ENCODE measurements at places on chromosomes 11 and 22.

DNA sequence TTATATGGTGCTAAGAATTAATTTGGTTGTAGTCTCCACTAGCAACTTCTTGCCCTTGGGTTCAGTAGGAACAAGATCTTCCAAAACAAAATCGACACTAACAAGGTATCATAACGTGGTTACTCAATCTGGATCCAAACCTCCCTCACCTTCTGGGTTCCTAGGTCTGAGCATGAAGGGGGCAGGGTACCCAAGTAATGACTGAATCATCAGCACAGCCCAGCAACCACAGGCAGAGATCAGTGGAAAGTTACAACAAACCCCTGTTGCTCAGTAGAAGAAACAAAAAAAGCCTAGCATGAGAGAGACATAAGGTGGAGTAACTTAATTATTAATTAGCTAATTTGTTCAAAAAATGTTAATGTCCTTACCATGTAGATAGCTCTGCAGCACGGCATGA is 221.4 kb downstream of the BLID start:
- DNase-seq: no peak

- DNase-seq: no peak
These were observed 42.2 kb downstream of the FLI1 start for GRCh38 chr11:128735935-128736605.

DNA sequence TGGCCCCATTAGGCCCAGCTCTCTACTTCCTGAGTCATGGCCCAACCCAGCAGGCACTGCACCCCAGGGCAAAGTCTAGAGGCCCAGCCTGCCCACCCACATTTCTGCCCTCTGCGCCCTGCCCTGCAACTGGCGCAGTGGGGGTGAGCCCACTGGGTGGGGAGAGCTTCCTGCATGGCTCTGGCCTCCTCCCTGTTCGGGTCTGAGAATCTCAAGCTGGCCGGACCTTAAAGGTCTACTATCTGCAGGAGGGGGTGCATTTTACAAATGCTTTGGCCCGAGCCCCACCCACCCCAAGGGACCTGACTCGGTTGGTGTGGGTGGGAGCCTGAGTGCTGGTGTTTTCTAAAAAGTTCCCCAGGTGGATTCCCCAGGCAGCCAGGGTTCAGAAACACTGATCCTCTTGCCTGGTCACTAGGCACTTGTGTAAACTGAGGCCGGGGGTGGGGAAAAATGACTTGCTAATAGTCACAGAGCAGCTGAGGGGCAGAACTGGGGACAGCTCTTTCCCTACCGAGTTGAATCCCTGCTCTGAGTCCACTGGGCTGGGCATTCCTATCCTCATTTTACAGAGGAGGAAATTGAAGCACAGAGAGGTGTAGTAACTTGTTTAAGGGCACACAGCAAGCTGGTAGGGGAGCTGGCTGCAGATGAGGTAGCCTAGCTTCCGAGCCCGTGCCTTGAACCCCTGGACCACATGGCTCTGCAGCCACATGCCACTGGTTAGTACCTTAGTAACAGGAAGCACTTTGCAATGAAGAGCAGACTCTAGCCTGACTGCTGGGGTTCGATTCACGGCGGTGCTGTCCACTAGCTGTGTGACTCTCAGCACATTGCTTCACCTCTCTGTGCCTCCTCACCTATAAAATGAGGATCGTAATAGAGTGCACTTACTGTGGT is 36.3 kb downstream of the CD82 start:
- no peak for DNase-seq

- no peak for DNase-seq
These were observed 14.2 kb upstream of the GNB1L start for GRCh38 chr22:19868773-19869471.

DNA sequence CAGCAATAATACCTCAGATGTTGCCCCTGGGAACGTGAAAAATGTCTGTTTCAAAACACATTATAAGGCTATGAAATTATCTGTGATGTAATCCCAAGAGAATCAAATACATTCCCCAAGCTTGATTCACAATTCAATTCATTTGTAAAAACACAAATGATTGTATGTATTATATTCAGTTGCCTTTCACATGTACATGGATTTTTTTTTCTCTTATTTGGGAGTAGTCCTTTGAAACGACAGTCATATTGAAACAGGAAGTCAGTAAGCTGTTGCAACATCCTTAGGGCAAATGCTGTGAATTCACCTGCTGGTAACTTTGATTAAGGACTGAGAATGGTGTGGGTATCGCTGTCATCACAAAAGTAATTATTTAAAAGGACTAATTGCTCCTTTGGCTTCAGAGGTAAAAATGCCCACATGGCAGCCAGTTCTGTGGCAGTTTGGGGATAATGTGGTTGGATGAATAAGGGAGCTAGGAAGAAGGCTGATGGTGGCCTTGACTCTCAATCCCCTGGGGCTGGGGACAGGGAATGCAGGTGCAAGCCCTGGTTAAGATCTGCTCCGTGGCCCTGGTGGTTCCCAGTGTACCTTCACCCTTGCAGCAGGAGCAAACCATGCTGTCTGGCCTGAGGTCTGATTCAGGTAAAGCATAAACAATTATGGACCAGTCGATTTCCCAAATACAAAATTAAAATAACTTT is 13.2 kb downstream of the EHF start:
- DNase-seq: peak; percentile 34

- DNase-seq: no peak
These were observed 60.0 kb downstream of the LIF start for GRCh38 chr22:30186510-30186909.

- DNase-seq: no peak
These were observed 301.8 kb downstream of the NTM start for GRCh38 chr11:131672191-131672590.

GRCh38 chr11:63907063-63907462 is 9.9 kb downstream of the RCOR2 start:
- DNase-seq: no peak

DNA sequence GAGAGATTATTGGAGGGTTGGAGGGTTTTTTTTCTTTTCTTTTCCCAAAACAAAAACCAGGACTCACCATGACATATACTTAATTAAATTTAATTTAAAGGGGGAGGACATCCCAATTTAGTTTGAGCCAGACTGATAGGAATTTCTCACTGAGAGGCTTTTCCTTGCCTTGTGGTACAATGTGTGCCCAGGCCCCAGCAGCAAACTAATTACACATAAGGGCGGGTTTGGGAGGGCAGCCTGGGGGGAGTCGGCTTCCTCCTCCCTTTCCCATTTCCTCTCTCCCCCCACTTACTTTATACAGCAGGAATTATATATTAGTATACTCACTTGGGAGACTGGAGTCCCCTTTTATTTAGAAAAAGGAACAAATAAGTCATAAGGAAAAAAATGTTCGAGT is 2.9 kb downstream of the TEAD1 start:
- DNase-seq: no peak

DNA sequence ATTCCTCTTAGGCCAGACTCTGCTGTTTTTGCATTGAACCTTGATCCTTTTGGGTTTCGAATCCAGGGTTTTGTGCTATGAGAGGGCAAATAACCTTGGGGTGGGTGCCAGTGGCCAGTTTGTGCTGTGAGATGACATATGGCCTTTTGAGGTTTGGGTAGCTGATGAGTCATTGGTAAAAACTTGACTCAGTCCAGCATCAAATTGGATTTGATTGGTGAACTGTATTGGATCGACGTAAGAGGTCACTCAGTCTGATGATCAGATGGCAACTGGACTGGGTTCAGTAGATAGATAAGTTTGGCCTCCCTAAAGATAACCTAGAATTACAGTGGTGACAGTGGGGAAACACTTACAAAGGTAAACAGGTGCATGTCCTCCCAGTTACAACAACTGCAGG is 41.0 kb upstream of the XKR3 start:
- no peak for DNase-seq

DNA sequence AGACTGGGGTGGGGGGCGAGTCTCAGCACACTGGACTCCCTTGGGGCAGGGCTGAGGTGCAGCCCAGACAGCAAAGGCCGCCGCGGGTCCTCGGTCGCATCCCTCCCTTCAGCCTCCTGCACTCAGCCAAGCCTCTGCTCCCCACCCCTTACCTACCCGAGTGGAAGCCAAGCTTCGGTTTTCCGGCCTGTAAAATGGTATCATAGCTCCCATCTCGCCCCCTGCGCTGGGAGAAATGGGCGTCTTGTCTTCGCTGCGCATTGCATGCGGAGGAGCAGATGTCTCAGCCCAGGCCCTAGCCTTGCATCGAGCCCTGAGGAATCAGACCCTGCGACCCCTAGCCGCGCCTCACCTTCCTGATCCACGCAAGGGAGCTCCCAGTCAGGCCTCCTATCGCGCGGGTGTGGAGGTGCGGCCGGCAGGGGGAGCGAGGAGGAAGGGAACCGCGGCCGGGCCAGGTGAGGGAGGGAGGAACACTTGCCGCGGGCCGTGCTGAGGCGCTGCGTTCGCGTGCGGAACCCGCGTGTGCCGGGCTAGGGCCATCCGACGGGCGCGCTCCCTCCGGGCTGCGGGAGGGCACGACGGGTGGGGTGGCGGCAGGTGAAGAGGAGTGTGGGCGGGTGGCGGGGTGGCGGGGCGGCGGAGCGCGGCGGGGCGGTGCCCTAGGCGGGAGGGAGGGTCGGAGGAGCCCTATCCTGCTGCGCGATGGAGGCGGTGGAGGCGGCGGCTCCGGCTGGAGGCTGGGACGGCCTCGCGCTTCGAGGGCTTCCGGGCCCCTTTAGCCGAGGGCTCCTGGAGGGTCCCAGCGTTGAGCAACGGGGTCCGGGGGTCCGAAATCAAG is 4.1 kb upstream of the TBX1 start:
- DNase-seq: peak; percentile 39

GRCh38 chr11:6249770-6250555 is 9.7 kb upstream of the CCKBR start:
- DNase-seq: no peak

- DNase-seq: no peak
These were observed 9.2 kb upstream of the BIK start for GRCh38 chr22:43101306-43101705.

- no peak for DNase-seq
These were observed 374.1 kb downstream of the TENM4 start for GRCh38 chr11:79066456-79067351.

DNA sequence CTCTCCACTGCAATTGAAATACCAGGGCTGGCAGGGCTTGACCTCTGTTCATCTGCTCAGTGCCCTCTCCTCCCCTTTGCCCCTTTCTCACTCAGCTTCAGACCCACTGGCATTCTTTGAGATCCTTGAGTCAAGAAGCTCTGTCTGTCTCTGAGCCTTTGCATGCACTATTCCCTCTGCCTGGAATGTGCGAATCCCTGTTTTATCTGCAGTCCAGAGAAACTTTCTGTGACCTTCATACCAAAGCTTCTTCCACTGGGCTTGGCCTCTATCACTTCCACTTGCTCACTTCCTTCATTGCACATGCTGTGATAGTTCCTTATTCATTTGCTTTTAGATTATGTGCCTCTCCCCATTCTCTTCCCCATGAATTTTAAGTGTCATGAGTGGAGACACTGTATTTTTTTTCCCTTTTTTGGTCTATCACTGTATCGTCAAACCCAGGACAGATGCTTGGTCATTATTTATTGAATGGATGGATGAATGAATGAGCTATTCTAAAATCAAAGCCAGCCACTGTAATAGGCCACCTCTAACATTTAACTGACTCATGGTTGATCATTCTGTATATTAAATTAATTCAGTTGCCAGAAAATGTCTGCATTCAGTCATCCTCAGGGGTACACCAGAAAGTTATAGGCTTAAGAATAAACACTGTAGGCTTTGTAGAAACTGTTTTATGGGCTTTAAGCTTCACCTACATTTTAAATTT is 88.7 kb upstream of the TIMP3 start:
- DNase-seq: no peak

GRCh38 chr11:87359401-87359800 is 321.7 kb downstream of the TMEM135 start:
- DNase-seq: no peak

GRCh38 chr11:34620820-34621792 is at the start of gene EHF:
Gene EHF, plus strand, starts transcription at chr11:34621093. Its CDS starts 21,538 bp downstream, at chr11:34642631.
- no peak for DNase-seq

GRCh38 chr11:107157146-107157808 is 139.0 kb upstream of the GUCY1A2 start:
- no peak for DNase-seq

DNA sequence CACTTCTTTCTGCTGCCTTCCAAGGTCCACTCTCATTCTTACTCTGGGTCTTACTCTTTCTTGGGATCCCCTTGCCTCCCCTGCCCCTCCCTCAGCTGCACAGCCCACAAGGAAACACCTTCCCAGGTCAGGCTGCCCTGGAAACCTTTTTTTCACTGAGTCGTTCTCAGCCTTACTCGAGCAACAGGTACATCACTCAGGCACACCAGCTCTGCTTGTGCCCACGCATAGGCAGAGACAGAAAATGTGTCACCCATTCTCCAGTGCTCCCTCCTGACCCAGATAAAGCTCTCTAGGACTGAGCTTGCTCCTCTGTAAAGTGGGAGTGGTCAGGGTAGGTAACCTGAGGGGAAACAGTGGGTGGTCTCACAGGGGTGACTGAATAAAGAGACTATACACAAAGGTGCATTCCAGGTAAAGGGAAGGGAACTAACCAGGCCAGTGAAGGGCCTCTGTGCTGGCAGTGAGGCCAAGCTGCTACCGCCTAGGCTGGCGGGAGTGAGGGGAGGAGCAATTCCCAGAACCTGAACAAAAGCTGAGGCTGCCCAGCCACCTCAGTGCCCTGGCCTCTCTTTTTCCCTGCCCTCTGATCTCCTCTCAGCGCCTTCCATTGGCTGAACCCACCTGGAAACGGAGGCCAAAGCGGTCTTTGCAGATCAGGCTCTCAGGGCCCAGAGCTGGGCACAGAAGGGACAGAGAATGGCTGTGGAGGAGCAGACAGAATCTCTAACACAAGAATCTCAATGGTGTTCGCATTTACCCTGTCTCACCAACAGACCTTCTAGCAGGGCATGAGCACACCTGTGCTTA is 15.9 kb downstream of the PRG3 start:
- DNase-seq: no peak

DNA sequence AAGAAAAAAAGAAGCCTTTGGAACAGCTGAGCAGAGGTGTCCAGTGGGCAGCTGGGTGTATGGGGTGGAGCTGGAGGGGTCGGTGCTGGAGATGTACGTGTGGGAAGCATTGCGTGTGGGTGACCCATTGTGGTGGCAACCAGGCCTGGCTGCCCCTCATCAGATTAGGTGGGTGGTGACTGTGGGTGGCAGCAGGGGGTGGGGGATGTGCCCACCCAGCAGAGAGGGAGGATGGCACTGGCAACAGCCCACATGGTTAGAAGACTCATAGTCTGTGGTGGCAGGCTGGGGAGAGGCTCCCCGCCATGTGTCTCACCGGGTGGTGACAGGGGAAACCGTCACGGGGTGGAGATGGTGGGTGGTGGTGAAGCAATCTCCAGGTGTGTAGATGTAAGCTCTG is 27.6 kb downstream of the TP53I11 start:
- DNase-seq: no peak

DNA sequence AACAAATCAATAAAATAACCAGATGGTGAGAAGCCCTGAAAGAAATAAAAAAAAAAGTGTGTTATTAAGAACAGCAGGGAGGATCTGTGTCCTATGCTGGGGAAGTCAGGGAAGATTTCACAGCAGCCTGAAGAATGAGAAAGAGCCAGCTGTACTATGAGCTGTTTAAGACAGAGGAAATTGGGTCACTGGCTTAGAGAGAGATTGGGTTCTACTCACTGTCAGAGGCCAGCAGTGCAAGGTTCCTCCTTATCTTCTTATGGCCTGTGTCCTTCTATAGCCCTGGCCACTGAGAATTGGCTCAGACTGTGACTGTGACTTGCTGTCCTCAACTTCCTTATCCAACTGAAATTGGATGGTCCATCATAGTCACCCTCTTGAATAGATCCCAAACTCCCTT is 54.8 kb upstream of the FDX1 start:
- no peak for DNase-seq
